ENCODE measurements at places on chromosomes 12 and 14. TPM values are rescaled to one million over a fixed set of nuclear protein-coding genes. Genes with fewer than 3 reads are reported as not detected.
A peak's percentile ranks its signal among the peaks of the same experiment; 100 is the strongest.

- no peak for DNase-seq
Measured at GRCh38 chr12:46101485-46101869, 111.1 kb upstream of the SCAF11 start.

DNA sequence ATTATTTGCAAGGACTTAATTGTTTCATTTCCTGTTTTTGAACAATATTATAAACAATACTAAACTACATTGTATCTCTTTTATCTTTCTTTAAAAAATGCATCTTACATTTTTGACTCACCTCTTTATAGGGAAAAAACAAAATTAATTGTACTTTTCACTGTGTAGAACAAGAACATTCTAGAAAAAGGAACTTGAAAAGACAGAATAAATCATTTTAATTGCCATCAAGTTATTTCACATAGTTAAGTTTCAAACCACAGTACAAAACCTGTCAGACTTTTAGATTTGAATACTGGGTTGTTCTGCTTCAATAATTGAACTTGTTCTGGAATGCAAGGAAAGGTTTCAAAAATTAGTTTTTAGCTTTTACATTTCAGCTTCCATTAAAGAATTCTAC lies 50.0 kb downstream of the SLC38A6 start:
- no peak for DNase-seq

DNA sequence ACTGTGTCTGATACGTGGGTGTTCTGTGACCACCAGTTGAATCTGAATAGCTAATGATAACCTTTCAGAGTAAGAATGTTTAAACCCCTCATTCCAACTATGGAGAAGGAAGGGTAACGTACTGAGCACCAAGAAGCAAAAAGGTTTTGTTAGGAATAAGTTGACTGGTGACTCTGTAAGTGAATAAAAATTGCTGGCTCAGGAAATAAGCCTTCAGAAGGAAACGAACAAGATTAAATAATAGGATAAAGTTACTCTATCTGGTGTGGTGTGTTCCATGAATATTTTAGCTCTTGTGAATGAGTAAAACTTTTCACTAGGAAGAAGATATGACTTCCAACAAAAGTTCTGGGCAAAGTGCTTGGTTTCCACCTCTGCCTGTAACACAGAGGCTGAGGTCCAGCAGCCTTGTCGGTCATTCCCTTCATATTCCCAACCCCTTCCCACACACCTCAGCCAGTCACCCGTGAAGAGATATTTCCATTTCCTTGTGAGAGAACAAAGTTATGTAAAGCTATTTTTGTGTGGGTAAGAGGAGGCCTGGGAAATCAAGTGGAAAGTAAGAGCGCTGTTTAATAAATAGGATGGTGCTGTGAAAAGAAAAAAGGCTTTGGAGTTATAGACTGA lies 47.1 kb downstream of the ARF6 start:
- no peak for DNase-seq

Gene SMIM41
- not detected for total RNA-seq

GRCh38 chr14:23444314-23444713 lies 8.9 kb upstream of the MYH7 start:
- no peak for DNase-seq

- no peak for DNase-seq
Measured at GRCh38 chr12:104681012-104681690, 224.4 kb downstream of the CHST11 start.

Gene CCNK
- total RNA-seq, result 34.8 TPM

Gene CCDC197
- total RNA-seq, result not detected

Gene PTPRO
- 7.9 TPM for total RNA-seq

DNA sequence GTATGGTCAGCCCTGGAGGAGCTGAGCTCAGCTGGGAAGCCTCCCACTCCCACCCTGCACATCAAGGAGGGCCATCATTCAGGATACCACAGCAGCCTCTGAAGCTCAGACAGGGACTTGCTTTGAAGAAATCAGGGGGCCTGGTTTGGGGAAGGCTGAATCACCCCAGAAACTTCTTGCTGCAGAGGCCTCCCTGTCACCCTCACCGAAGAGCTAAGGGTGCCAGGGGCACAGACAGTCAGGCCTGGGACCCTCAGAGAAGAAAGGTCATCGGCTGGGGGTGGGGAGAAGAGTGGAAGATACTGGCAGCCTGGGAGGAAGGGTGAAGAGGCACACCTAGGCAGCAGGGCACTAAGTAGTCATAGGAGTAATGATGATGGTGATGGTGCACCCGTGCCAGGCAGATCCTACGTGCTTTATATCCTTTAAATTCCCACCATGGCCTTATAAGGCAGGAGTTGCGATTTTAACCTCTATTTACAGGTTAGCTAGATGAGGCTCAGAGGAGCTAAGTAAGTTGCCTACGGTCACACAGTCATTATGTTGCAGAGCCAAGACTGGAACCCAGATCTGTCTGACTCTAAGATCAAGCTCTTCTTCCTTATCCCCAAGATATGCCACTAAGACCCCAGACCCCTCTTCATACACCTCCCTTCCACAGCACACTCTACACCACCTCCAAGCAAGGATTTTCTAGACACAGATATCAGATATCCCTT lies 28.5 kb upstream of the PNMA1 start:
- DNase-seq, result no peak

Gene MLF2
- 100 TPM for total RNA-seq

- no peak for DNase-seq
Measured at GRCh38 chr12:78674311-78675090, 190.1 kb upstream of the SYT1 start.

Gene MYO1H
- total RNA-seq, result not detected

DNA sequence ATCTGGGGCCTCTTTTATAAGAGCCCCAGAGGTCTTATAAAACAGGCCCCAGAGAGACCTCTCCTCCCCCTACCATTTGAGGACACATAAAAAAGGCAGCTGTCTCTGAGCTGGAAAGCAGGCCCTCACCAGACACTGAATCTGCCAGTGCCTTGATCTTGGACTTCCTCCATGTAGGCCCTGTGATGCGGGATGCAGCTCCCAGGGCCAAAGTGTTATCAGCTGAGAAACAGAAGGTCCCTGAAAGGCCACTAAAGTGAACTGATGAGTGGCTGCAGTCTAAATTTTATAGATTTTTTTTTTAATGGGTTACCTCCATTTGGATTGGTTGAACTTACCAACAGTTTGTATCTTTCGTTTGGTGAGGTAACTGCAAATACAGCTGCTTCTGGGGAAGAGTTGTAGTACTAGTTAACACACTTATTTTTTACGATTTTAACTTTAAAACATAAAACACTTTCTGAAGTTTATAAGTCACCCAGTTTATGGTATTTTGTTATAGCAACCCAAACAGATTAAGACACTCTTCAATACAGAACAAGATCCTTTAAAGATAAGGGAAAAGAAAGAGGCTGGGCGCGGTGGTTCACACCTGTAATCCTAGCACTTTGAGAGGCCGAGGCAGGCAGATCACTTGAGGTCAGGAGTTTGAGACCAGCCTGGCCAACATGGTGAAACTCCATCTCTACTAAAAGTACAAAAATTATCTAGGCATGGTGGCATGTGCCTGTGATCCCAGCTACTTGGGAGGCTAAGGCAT lies 5.6 kb upstream of the GUCY2C start:
- peak; percentile 22 for DNase-seq

- no peak for DNase-seq
Measured at GRCh38 chr12:94977766-94978468, 25.6 kb downstream of the NDUFA12 start.

- no peak for DNase-seq
Measured at GRCh38 chr14:53510281-53510912, 357.3 kb upstream of the DDHD1 start.
